ENCODE measurements at places on chromosomes 16 and 17.

GRCh38 chr17:74267987-74268499 is 6.0 kb upstream of the DNAI2 start:
- DNase-seq, result no peak

GRCh38 chr16:4200000-4200780 is 41.7 kb downstream of the SRL start:
- no peak for DNase-seq

- no peak for DNase-seq
Observed at GRCh38 chr16:31529108-31529936, 1.6 kb downstream of the AHSP start.

DNA sequence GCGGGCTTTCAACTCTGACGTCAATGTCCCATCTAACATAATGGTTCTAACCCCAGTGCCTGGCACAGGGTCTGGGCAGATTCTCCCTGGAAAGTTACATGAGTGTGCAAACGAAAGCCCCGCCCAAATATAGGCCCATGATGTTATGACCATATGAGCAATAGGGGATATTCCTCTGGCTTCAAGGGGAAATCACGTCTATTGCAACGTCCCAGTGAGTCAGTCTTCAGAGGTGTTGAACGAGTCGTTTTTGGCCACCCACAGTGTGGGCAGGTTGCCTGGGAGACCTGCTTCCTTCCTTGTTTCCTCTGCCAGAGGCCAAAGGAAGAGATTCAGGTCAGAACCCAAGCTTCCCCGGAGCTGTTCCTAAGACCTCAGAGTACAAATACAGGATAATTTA is 30.3 kb downstream of the PIK3R5 start:
- DNase-seq, result no peak

DNA sequence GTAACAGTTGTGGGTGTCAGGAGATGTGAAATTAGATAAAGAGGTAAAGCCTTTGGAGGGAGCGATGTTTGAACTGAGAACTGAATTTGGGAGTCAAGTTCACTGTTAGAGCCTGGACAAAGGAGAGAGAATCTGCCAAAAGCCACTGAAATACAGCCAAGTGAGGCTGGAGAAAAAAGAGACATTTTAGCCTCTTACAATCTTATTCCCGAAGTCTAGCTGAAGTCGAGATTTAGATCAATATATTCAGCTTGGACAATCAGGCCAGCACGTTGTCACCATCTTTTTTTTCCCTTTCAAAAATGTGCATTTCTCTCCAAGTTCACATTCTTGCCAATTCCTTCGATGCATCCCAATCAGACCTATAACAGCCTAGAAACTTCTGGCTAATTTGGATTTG is 312.2 kb downstream of the RBFOX1 start:
- no peak for DNase-seq

DNA sequence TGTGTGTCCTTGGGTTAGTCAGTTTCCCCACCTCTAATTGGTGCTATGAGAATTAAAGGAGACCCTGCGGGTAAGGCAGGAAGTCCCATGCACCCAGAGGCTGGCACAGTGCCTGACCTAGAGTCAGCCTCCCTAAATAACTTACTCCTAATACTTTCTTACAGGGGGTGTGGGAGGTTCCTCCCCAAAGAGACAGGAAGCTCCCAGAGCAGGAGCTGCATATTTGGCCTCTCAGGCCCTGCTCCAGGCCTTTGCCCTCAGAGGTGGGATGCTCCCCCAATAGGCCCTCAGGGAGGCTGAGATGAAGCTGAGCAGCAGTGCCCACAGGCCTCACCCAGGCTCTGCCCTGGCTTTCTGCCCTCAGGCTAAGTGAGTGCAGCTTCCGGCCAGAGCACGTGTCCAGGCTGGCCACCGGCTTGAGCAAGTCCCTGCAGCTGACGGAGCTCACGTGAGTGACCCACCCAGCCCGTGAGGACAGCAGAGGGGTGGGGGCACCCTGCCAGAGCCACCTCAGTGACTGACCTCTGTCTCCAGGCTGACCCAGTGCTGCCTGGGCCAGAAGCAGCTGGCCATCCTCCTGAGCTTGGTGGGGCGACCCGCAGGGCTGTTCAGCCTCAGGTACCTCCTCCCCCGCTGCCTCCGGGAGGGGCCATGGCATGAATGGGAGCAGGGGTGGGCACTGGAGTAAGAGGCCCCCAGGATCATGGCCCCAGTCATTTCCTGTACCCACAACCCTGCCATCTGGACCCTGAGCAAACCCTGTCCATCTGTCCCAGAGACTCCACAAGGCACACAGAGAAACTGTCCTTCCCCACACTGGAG is 31.1 kb upstream of the CPNE2 start:
- DNase-seq, result no peak

DNA sequence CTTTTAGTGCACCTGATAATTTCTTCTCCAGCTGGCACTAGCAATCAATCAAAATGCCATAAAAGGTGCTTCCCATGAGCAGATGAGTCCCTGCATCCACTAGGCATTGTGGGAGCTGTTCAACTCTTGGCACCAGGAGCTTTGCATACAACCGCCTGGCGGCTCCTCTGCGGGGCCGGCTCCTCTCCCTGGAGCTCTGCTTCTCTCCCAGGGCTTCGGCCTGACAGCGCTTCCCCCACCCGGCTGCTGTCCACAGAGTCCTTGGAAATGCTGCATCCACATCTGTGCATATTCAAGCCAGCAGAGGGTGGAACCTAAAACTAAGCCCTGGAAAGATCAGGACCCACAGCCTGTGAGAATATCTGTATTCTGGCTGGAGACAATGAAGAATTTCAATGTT is 62.9 kb downstream of the LMF1 start:
- no peak for DNase-seq

GRCh38 chr17:79243603-79243990 is 169.0 kb downstream of the ENGASE start:
- peak; percentile 58 for DNase-seq

GRCh38 chr17:81406117-81406953 is 11.1 kb downstream of the BAHCC1 start:
- DNase-seq, result no peak
